ENCODE measurements at places on chromosomes 16 and 17. TPM values are rescaled to one million over a fixed set of nuclear protein-coding genes. Genes with fewer than 3 reads are reported as not detected.

DNA sequence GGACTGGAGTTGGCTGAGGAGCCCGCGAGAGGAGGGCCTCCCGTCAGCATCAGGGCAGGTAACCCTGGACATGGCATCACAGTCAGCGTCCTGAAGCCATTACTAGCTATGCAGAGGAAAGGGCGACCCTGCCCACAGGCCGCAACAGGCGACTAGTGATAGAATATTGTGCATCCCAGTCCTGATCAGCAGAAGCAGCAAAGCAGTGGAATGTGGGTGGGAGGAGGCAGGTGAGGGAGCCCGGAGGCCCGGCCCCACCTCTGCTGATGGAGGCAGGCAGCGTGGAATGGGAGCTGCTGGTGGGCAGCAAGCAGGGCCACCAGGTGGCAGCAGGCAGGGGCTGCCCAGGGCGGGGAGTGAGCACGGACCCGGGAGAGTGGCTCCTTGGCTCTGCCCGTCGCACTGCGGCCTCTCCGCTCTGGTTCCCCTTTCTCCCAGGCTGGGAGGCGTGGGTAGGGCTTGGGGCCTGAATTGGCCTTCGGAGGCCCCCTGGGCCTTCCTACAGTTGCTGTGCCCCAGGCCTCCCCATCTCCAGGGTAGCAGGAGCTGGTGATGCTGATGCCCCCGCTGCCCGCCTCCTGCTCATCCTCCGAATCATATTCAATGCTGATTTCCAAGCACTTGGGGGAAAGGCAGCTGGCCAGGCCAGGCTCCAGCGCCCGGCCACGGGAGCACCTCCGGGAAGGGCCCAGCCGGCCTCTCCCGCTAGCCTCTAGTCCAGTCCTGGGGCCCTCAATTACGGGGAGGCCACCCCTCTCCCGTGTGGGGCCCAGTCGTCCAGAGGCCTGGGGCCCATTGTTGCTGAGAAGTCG lies 20.2 kb downstream of the TSPOAP1 start:
- no peak for DNase-seq

DNA sequence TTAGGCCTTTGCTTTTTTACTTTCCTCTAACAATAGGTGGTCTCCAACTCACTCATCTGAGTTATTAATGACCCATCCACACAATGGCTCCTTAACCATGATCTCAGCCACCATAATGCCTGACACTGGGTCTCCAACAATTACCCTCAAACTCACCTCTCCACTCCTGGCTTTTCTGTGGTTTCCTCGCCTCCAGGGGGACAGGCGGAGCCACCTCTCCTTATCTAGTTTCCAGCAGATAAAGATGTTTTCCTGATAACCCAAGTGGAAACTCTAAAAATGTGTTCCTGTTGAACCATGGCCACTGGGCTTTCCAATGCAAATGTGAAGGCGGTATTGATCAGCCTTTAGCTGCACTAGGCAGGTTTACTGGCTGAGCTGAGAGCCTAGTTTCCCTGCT lies 9.4 kb upstream of the NOL11 start:
- no peak for DNase-seq

DNA sequence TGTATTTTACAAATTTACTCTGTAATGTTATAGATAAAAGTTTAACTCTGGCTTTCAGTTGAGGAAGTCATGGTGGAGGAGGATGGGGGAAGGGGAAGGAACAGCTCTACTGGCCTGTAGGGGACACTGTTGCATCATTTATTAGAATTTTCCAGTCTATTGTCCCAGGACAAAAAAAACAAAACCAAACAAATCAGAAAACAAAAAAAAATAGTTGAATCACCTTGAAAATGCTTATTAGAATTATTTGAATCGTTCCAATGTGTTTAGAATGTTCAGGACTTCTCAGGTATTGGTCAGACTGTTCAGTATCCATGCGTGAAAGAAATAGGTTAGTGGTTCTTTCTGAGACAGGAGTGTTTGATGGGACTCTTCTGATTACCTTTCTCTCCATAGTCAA lies 242.0 kb downstream of the FTO start:
- DNase-seq, result peak; percentile 66

DNA sequence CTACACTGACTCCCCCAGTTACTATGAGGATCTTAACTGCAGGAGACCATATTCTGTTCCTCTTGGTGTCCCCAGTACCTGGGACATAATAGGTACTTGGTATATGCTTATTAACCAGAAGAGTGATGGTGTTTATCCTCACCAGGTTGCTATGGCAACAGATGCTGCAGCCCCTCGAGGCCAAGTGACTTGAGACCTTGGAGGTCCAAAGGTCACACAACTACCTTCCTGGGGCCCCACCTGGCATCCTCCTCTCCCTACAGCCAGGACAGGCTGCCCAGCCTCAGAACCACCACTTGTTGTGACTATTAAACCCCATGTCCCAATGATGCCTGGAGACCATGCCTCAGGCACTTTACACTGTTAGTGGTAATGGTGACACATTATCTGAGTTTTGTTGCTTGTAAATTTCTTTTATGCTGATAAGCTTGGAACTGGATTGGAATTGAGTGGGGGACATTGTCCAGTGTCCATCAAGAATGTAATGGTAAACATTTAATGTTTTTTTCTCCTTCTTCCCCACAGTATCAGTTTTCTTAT lies 189.4 kb downstream of the CCDC182 start:
- DNase-seq, result no peak

DNA sequence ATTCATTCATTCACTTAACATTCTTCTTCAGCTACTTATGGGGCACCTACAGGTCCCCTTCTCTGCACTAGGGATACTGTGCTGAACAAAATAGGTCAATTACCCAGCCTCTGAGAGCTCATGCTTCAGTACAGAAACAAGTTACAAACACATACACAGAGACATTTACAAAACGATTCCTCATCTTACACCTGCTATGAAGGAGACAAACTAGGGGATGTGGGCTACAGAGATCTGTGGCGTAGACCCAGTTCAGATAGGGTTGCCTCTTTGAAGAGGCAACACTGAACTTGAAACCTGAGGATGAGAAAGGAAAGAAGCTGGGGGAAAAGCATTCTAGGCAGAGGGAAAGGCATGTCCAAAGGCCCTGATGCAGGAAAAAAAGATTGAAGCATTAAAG lies 5.2 kb downstream of the IL21R start:
- DNase-seq, result no peak

DNA sequence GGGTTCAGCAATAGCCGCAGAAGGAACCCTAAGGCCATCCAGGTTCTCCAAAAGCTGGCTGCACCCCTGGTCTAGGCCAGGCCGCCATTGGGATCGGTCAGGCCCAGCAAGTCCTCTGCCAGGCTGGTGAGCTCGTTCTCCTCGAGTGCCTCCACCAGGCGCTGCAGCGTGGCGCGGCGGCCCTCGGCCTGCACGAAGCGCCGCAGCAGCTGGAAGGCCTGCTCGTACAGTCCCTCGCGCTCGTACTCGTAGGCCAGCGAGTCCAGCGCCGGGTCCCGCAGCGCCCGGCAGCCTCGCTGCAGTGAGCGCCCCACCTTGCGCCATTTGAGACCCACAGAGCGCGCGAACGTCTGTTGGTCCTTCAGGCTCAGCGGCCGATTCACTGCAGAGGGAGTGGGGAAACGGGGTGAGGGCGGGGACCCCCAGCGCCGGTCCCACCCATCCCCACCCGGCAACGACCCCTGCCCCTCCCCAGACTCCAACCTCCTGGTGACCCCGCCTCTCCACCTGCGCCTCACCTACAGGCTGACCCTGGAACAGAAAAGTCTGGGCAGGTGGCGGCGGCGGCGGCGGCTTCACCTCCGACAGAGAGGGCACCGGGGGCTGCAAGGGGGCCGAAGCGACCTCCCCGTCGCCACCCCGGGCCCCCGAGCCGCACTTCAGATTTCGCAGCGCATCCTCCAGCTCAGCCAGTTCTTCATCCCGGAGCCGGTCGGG lies 3.9 kb upstream of the B3GNT9 start:
- DNase-seq, result no peak

- no peak for DNase-seq
These were observed 56.1 kb downstream of the TNRC6C start for GRCh38 chr17:78014646-78015045.

- DNase-seq, result no peak
These were observed 581 bp downstream of the CHST5 start for GRCh38 chr16:75535211-75535843.

- DNase-seq, result no peak
These were observed 6.5 kb upstream of the ZNF469 start for GRCh38 chr16:88375996-88376834.

- no peak for DNase-seq
These were observed 844.7 kb upstream of the SOX9 start for GRCh38 chr17:71276079-71276478.

Gene EFCAB5
- polyA plus RNA-seq, result 0.41 TPM

Gene CEP95
- polyA plus RNA-seq, result 17.5 TPM
